ENCODE measurements at places on chromosomes 6 and 20. TPM values are rescaled to one million over a fixed set of nuclear protein-coding genes. Genes with fewer than 3 reads are reported as not detected.
A peak's percentile ranks its signal among the peaks of the same experiment; 100 is the strongest.

OLIG3 gene
- not detected for total RNA-seq

- peaks cover 17% of the 10 kb centered on the region for H3K4me1 ChIP-seq
- H3K36me3 ChIP-seq: no peaks in the 10 kb centered on the region
- no peak overlapping the region for H3K4me3 ChIP-seq
- no peak for DNase-seq
Measured at GRCh38 chr6:42313038-42313437, 95.4 kb upstream of the MRPS10 start.

ARHGAP40 gene
- not detected for total RNA-seq

DNA sequence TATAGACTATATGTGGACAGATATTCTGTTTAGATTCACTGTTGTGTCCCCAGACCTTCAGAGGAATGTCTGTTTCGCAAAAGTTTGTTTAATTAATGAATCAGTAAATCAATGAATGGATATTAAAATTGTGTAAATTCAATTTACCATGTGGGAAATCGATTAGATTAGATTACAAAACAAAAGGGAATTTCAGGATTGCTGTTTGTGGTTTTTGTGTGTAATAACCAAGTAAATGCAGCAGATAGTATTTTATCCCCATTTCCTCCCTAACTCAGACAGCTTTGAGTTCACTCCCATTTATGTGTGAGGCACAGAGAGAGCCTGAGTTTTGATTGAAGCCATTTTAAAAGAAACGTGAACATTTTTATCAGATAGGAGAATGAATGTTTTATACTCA lies 214.8 kb downstream of the ADGB start:
- H3K4me1 ChIP-seq: no peaks in the 10 kb centered on the region
- H3K36me3 ChIP-seq: no peaks in the 10 kb centered on the region
- H3K4me3 ChIP-seq: no peak overlapping the region
- no peaks in the 10 kb centered on the region for H3K27me3 ChIP-seq
- H3K27ac ChIP-seq: no peak overlapping the region

DNA sequence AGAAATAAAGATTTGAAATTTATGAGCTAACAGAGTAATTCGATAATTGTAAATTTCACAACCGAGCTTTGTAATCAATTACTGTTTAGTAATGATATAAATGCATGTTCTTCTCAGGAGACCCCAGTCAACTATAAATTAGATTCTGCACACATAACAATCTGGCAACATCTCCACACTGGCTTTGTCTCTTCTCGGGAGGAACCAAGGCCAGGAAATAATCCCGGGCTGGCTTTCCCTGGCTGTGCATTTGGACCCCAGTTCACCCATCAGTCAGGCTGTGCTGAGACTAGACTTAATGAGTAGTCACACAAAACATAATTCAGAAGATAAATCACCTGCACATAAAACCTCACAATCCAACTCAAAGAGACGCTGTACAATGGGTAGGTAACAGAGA lies 65.5 kb downstream of the PTPRT start:
- H3K4me3 ChIP-seq: no peak overlapping the region
- H3K27me3 ChIP-seq: no peaks in the 10 kb centered on the region
- H3K4me1 ChIP-seq: no peaks in the 10 kb centered on the region
- H3K27ac ChIP-seq: no peak overlapping the region

RRAGD gene
- 25.8 TPM for total RNA-seq

ETV7 gene
- 5.4 TPM for total RNA-seq

RAET1E gene
- not detected for total RNA-seq

HRH3 gene
- not detected for total RNA-seq

- H3K4me1 ChIP-seq: no peaks in the 10 kb centered on the region
- no peak overlapping the region for H3K27ac ChIP-seq
- H3K27me3 ChIP-seq: no peaks in the 10 kb centered on the region
- H3K4me3 ChIP-seq: no peak overlapping the region
- no peaks in the 10 kb centered on the region for H3K36me3 ChIP-seq
Measured at GRCh38 chr20:47067776-47068175, 173.1 kb downstream of the EYA2 start.

IL17F gene
- not detected for total RNA-seq

GRCh38 chr6:14951704-14952103 lies 294.2 kb upstream of the JARID2 start:
- H3K4me1 ChIP-seq: no peaks in the 10 kb centered on the region
- no peaks in the 10 kb centered on the region for H3K36me3 ChIP-seq
- H3K27me3 ChIP-seq: no peaks in the 10 kb centered on the region
- H3K4me3 ChIP-seq: no peak overlapping the region

SLC13A3 gene
- 4.9 TPM for total RNA-seq

- H3K27ac ChIP-seq: peak overlapping the region; percentile 54
- no peak for DNase-seq
- H3K27me3 ChIP-seq: no peaks in the 10 kb centered on the region
- no peaks in the 10 kb centered on the region for H3K36me3 ChIP-seq
- H3K4me1 ChIP-seq: peaks cover 71% of the 10 kb centered on the region
Measured at GRCh38 chr6:108598305-108598863, 37.7 kb downstream of the FOXO3 start.

SYNJ2 gene
- total RNA-seq: 30.6 TPM

Data from thoracic aorta (tissue), 2 donors.